Keratinocyte (primary cell): ENCODE measurements at places on chromosomes 1 and 21. TPM values are rescaled to one million over a fixed set of nuclear protein-coding genes. Genes with fewer than 3 reads are reported as not detected.

DAB1 gene
- 0.01 to 0.03 TPM (median 0.01 TPM) in 3 replicates for polyA plus RNA-seq

SYF2 gene
- polyA plus RNA-seq = 19.3 to 31.8 TPM (median 20.6 TPM) in 3 replicates

PSRC1 gene
- 2.9 to 10.2 TPM (median 9.4 TPM) in 3 replicates for polyA plus RNA-seq

CCDC27 gene
- polyA plus RNA-seq = not detected in 3 replicates

ADORA1 gene
- polyA plus RNA-seq = 0.07 to 0.10 TPM (median 0.09 TPM) in 3 replicates

TRIM33 gene
- 18.3 to 26.4 TPM (median 22.9 TPM) in 3 replicates for polyA plus RNA-seq

PERM1 gene
- polyA plus RNA-seq = not detected in 3 replicates

ZMYND12 gene
- polyA plus RNA-seq = 0.15 to 0.31 TPM (median 0.24 TPM) in 3 replicates

C1QB gene
- not detected in 3 replicates for polyA plus RNA-seq

DNA sequence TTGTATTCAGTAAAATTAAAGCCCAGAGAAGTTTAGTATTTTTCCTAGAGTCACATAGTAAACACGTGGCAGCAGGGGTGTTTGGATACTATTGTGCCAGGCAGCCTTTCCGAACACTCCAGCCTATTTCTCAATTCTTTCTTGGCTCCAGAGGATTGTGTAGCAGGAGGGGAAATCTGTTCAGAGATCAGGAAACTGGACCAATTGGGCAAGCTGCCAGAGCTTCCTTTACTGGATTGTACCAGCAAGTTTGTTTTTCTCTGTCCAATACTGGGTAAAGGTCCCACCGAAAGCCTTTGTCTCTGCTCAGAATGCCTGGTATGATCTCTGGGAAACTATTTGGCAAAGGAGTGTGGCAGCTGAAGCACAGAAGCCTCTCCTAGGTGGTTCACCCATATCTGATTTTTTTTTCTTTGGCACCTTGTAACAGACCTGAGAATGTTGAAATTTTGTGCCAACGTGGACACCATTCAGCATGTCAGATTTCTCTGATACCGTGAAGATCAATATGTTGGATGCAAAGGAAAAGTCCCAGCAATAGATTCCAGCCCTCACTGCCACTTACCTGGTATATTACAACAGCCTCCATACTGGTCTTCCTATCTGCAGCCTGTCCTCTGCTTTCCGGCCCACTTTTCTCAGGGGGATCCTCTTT lies 126.2 kb downstream of the FGGY start:
- no peak overlapping the region for H3K4me3 ChIP-seq
- peaks cover 15% of the 10 kb centered on the region for H3K4me1 ChIP-seq
- H3K36me3 ChIP-seq = no peaks in the 10 kb centered on the region
- no peak for DNase-seq
- H3K27ac ChIP-seq = no peak overlapping the region

- DNase-seq = no peak
- H3K36me3 ChIP-seq = no peaks in the 10 kb centered on the region
- H3K27ac ChIP-seq = no peak overlapping the region
Measured at GRCh38 chr1:179824265-179824664, 53.3 kb downstream of the TOR1AIP2 start.

DNA sequence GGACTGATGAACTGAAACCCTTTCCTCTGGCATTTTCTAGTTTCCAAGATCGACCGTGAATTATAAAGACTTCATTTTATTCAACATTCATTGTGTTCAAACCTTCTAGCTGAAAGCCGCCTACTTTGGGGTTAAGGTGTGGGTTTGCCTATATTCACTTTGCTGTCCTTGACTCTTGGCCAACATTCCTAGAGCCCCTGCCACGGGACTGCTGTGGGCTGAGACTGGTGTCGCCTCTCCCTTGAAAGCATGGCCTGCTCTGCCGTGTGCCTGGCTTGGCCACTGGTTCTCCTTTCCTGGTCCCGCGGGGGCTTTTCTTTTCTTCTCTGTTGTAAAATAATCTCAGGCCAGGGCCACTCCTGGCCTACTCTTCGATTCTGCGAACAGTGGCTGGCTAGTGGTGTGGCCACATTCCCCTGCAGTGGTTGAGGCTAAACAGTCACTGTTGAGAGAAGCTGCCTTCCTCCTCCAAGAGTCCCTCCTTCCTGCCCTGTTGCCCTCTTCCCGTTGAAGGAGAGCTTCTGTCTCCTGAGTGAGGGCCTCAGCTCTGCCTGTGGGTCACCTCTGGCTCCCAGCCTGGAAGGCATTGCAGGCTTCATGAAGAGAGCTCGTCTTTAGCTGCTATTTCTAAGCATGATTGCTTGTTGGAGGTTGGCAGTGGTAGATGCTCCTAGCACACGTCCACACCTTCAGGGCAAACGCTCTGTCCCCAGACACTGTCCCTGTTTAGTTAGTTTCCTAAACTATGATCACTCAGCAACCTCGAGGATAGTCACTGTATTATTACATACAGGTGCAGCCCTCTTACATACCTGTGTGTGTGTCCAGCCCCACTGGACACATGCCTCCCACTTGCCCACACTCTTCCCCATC lies 80.5 kb downstream of the GALNT2 start:
- H3K27me3 ChIP-seq = no peaks in the 10 kb centered on the region
- no peaks in the 10 kb centered on the region for H3K4me1 ChIP-seq
- peaks cover 2% of the 10 kb centered on the region for H3K36me3 ChIP-seq
- no peak overlapping the region for H3K4me3 ChIP-seq
- DNase-seq = no peak

- H3K4me1 ChIP-seq = no peaks in the 10 kb centered on the region
- no peak for DNase-seq
- no peak overlapping the region for H3K27ac ChIP-seq
Measured at GRCh38 chr21:9008636-9009035, 1512.7 kb upstream of the TPTE start.

DNA sequence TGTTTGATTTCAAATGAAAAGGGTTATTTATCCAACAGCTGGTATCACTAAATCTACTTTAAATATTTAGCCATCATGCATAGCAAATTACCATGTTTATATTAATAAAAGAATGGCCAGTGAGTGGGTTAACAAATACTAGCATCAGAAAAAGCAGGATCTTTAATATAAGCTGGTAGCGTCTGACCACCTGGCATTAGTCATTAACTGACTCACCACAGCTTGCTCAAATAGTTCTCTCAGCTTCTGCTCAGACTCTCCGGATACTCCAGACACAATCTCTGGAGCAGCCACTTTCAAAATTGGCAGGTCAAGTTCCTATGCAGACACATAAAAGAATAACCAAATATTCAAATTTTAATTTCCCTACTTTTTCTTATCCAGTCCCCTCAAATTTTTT lies 29.6 kb downstream of the NVL start:
- peak; percentile 19 for DNase-seq
- H3K27me3 ChIP-seq = no peaks in the 10 kb centered on the region
- H3K4me3 ChIP-seq = no peak overlapping the region
- no peak overlapping the region for H3K27ac ChIP-seq

GRCh38 chr1:46581681-46582455 lies 22.2 kb downstream of the MKNK1 start:
- H3K27me3 ChIP-seq = no peaks in the 10 kb centered on the region
- H3K27ac ChIP-seq = no peak overlapping the region
- peaks cover 44% of the 10 kb centered on the region for H3K36me3 ChIP-seq
- no peaks in the 10 kb centered on the region for H3K4me1 ChIP-seq
- DNase-seq = no peak

- H3K27me3 ChIP-seq = no peaks in the 10 kb centered on the region
- H3K4me1 ChIP-seq = peaks cover 11% of the 10 kb centered on the region
- H3K36me3 ChIP-seq = peaks cover 15% of the 10 kb centered on the region
- no peak for DNase-seq
Measured at GRCh38 chr1:40079774-40080400, 17.2 kb downstream of the PPT1 start.

- no peaks in the 10 kb centered on the region for H3K27me3 ChIP-seq
- no peak for DNase-seq
- H3K4me3 ChIP-seq = no peak overlapping the region
- H3K27ac ChIP-seq = no peak overlapping the region
- H3K36me3 ChIP-seq = no peaks in the 10 kb centered on the region
Measured at GRCh38 chr1:80154176-80154575, 1147.6 kb upstream of the ADGRL4 start.

GRCh38 chr21:44324106-44324853 lies 14.9 kb downstream of the CFAP410 start:
- H3K36me3 ChIP-seq = peaks cover 32% of the 10 kb centered on the region
- no peak overlapping the region for H3K4me3 ChIP-seq
- DNase-seq = no peak
- H3K27me3 ChIP-seq = no peaks in the 10 kb centered on the region
- H3K4me1 ChIP-seq = no peaks in the 10 kb centered on the region

GRCh38 chr1:212955098-212955497 lies 4.8 kb downstream of the VASH2 start:
- no peak for DNase-seq
- peaks cover 6% of the 10 kb centered on the region for H3K4me1 ChIP-seq
- no peak overlapping the region for H3K4me3 ChIP-seq
- H3K36me3 ChIP-seq = no peaks in the 10 kb centered on the region

DNA sequence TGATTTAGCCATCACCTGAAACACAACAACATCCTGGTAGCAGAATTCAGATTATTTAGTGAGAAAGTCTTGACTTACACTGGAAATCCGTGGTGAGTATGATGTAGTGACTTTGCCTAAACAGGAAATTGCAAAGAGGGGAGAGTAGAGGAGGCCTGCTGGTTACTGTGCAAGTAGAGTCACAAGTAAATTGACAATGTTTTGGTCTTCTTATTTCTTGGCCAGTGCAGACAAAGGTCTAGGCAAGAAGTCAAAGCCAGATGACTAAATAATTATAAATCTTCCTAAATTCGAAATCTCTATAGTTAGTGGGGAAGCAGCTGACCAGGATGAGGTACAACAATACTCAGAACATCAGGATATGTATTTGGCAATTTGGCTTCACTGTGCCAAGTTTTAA lies 159.5 kb upstream of the KCTD3 start:
- no peak overlapping the region for H3K27ac ChIP-seq
- H3K4me3 ChIP-seq = no peak overlapping the region
- H3K4me1 ChIP-seq = no peaks in the 10 kb centered on the region
- H3K27me3 ChIP-seq = no peaks in the 10 kb centered on the region

DNA sequence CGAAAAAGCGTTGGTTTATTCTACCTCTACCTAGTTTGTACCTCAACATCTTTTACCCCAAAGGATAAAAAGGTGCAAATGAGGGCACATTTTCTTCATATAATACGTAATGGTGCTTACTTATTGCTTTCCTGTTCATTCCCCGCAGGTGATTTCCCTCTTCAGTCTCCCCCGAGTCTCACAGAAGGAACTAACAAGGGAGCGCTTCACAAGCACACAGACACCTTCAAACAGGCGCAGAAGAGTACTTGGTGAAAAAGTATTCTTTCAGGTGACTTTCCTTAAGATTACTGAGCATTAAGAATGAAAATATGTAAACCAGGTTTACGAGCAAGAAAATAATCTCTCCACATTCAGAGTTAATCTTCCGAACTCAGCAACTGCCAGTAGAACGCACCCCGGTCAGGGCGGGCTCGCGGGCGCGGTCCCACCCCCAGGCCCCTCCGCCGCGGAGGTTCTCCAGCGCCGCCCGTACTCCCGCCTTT lies 511 bp upstream of the RABGAP1L start:
- no peaks in the 10 kb centered on the region for H3K36me3 ChIP-seq
- no peak for DNase-seq
- H3K27ac ChIP-seq = peak overlapping the region; percentile 66
